Activated gamma-delta T cell (primary cell): ENCODE measurements at places on chromosomes 12 and 14.

- no peak for DNase-seq
Measured at GRCh38 chr14:61569812-61570548, 125.3 kb upstream of the HIF1A start.

DNA sequence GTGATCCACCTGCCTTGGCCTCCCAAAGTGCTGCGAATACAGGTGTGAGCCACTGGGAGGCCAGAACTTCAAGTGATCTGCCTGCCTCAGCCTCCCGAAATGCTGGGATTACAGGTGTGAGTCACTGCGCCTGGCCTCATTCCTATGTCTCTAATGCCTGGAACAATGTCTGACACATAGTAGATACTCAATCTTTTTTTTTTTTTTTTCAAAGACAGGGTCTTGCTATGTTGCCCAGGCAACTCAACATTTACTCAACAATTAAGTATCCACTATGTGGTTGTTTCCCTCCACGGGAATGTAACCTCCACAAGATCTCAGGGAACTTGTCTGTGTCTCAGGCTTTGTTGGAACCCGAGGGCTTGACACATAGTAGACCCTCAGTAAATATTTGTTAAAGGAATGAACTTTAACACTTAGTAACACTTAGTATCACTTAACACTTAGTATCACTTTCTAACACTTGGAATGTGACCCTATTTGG lies 3.0 kb upstream of the TMEM120B start:
- DNase-seq = no peak

- DNase-seq = no peak
Measured at GRCh38 chr12:84599539-84599938, 313.1 kb downstream of the SLC6A15 start.

- DNase-seq = no peak
Measured at GRCh38 chr12:84054811-84055210, 857.8 kb downstream of the SLC6A15 start.

GRCh38 chr12:11615481-11615880 lies 34.0 kb upstream of the ETV6 start:
- DNase-seq = no peak

GRCh38 chr12:64578566-64578965 lies 31.7 kb upstream of the RASSF3 start:
- DNase-seq = no peak

DNA sequence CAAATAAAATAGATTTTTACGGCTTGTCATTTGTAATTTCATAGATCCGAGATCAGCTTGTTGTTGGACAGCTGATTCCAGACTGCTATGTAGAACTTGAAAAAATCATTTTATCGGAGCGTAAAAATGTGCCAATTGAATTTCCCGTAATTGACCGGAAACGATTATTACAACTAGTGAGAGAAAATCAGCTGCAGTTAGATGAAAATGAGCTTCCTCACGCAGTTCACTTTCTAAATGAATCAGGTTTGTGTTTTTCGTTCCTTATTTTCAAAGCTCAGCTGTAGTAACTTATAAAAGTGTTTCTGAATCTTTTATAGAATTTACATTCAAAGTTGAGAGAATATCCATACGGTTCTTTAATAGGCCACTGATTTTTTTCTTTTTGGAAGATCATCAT lies 89.1 kb downstream of the LRRK2 start:
- no peak for DNase-seq

GRCh38 chr14:76996563-76997146 lies 31.9 kb downstream of the IRF2BPL start:
- DNase-seq = no peak

GRCh38 chr12:47648056-47648579 lies 57.7 kb downstream of the RPAP3 start:
- no peak for DNase-seq

- DNase-seq = no peak
Measured at GRCh38 chr14:36900846-36901245, 239.2 kb downstream of the PAX9 start.

DNA sequence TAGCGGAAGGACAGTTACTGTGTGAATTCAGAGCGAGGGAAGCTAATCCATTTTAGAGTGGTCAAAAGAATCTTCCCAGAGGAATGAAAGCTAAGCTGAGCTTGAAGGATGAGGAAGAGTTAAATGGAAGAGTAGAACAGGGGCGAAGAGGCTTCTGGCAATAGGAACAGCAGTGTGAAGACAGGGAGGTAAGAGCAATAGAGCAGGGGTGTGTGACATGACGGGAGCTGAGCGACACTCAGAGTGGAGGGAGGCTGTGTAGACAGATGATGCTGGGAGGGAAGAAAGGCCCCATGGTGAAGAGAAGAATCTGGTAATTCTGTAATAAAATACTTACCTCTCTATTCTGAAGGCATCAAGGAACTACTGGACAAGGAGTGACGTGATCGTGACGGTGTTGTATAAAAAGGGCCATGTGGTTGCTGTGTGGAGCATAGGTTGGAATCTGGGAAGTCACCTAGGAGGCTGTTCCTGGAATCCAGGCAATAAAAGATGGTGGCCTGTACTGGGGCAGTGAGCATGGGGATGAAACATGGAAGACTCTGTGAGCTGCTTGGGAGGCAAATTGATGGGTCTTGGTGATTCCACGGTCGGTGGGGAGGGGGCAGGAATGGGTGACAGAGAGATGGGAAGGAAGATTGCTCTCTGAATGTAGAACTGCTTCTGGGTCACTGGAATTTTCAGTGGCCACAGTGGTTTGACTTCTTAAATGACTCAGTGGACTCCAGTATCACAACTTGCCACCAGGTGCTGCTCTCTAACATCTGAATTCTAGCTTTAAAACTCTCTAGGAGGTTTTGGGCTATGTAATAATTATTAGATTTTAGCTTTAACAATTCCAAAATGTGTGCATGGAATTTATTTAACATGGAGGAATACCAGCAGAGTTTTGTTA lies 164.1 kb downstream of the ATP23 start:
- no peak for DNase-seq

DNA sequence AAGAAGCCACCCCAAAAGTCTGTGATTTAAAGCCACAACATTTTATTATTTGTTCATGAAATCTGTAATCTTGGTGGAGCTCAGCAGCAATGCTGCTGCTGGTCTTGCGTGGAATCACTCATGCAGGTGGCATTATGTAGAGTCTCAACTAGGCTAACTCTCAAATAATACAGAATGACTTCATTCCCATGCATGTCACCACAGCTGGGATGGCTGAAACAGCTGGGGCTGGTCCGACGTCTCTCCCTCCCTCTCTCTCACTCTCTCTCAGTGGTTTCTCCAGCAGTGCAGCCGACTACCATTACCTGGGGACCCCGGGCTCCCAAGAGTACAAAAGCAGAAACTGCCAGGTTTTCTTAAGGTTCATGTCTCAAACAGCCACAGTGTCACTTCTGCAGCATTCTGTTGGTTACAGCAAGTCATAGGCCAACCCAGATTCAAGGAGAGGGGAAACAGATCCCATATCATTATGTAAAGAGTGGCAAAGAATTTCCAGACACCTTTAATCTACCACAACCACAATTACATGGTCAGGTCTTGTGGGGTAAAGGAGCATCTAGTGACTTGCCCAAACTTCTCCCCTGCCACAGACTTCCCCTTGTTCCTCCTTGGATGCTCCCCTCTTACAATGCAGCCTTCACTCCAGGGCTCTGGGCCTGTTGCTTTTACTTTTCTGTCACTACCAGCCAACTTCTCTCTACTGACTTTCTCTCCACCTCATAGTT lies 192.0 kb upstream of the HMGA2 start:
- DNase-seq = no peak

GRCh38 chr14:77657280-77657679 lies 40.8 kb upstream of the SPTLC2 start:
- DNase-seq = no peak

GRCh38 chr12:18998343-18999261 lies 130.9 kb upstream of the PLEKHA5 start:
- DNase-seq = no peak

- no peak for DNase-seq
Measured at GRCh38 chr12:121873216-121873569, 14.5 kb upstream of the HPD start.

- DNase-seq = no peak
Measured at GRCh38 chr14:105166571-105167302, 1.8 kb downstream of the JAG2 start.

DNA sequence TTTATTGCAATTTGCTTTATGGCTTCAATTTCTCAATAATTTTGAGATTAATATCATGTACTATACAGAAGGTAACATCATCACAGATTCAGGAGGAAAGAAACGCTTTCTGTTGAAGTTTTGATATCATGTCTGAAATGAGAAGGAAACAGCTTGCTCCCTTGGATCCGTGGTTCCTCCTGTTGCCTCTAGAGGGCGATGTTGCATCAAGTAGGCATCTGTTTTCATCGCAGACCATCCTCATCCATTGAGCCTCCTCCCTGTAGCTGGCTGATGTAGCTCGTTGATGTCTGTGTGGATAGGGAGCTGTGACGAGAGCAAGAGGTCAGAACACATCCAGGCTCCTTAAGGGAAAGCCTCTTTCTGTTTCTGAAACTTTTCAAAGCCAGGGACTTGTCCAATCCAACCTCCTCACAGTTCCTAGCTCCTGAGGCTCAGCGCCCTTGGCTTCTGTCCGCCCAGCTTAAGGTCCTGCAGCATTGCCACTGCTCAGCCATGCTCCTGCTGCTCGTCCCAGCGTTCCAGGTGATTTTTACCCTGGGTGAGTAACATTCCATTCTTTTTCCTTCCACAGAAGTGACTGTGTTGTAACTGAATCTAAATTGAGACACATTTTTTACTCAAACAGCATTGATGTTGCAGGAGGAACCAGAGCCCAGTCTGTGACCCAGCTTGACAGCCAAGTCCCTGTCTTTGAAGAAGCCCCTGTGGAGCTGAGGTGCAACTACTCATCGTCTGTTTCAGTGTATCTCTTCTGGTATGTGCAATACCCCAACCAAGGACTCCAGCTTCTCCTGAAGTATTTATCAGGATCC lies 304.8 kb upstream of the OR4E1 start:
- DNase-seq = no peak

DNA sequence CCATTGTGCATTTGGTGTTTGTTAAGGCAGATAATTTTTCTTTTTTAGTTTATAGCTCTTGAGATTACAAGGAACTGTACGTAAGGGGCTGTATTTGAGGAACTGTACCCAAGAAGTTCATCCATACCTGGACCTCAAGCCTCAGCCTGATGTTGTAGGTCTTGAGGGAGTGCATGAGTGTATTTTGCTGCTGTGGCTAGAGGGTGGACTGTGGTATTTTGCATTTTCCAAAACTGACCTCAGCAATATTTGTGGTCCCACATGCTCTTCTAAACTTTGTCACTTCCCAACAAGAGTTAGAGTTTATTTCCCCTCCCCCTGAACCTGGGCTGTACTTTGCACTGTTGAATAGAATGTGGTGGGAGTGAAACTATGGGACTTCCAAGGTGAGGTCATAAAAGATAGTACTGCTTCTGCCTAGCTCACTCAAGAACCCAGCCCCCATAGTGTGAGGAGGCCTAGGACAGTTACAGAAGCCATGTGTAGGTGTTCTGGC lies 42.2 kb upstream of the FBXO33 start:
- no peak for DNase-seq

- DNase-seq = no peak
Measured at GRCh38 chr12:75177997-75178396, 31.6 kb downstream of the KCNC2 start.

DNA sequence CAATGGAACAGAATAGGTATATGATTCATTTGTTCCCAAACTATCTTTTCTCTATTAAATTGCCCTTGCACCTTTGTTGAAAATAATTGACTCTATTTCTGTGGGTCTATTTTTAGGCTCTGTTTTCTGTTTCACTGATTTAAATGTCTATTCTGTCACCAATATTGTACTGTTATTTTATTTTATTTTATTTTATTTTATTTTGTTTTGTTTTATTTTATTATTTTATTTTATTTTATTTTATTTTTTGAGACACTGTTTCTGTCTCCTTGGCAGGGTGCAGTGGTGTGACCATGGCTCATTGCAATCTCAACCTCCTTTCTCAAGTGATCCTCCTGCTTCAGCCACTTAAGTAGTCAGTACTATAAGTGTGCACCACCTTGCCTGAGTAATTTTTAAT lies 34.9 kb downstream of the OR4N2 start:
- no peak for DNase-seq

- DNase-seq = no peak
Measured at GRCh38 chr12:111216387-111217159, 152.3 kb downstream of the PHETA1 start.

DNA sequence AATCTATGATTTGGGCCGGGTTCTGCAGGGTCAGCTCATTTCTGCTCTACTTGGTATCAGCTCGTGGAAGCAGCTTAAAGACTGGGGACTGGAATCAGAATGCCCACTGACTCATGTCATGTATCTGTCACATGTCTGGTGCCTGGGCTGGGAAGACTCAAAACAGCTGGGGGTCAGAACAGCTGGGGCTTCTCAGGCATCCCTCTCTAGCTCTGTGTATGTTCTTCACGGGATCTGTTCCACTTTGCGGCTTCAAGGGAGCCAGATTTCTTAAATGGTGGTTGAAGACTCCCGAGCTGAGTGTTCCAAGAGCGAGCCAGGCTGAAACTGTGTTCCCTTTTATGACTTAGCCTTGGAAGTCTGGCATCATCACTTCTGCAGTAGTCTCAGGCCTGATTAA lies 11.9 kb downstream of the AEBP2 start:
- DNase-seq = no peak

- DNase-seq = no peak
Measured at GRCh38 chr12:127717278-127717677, 549.7 kb upstream of the TMEM132C start.

DNA sequence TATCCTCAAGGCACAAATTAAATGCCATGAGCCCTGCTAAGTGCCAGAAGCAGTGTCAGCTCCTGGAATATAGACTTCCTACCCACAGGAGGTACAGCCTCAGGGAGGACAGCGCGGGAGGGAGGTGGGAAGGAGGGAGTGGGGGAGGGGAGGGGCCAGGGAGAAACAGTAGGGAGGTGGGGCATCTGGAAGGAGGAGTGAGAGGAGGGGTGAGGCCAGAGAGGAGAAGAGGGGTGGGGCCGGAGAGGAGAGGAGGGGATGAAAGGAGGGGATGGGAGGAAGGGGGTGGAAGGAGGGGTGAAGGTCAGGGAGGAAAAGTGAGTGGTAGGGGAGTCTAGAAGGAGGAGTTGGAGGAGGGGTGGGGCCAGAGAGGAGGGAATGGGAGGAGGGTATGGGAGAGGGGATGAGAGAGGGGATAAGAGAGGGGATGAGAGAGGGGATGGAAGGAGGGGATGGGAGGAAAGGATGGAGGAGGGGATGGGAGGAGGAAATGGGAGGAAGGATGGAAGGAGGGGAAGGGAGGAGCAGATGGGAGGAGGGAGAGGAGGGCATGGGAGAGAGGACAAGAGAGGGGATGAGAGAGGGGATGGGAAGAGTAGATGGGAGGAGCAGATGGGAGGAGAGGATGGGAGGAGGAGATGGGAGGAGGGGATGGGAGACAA lies 9.2 kb upstream of the CCDC197 start:
- no peak for DNase-seq

DNA sequence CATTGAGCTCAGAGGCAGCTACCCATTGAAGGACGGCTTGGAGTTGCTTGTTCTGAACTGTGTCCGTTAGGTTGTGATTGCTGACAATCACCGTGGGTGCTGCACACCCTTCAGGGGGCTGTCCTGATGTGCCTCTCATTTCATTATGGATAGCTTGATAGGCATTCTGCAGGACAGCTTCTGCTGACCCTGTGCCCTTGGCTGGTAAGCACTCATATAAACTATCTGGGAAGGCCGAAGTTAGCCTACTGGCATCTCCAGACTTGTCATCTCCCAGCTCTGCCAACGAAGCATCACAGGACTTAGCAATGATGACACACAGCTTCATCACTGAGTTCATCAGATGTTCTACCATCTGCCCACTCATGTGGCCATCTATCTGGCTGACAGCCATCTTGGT lies 22.3 kb downstream of the AKAP3 start:
- no peak for DNase-seq
